Iris pigment epithelial cell (primary cell): ENCODE measurements at places on chromosomes 11 and 22.
A peak's percentile ranks its signal among the peaks of the same experiment; 100 is the strongest.

GRCh38 chr11:103602840-103603239 is 433.6 kb upstream of the DDI1 start:
- DNase-seq, result no peak

DNA sequence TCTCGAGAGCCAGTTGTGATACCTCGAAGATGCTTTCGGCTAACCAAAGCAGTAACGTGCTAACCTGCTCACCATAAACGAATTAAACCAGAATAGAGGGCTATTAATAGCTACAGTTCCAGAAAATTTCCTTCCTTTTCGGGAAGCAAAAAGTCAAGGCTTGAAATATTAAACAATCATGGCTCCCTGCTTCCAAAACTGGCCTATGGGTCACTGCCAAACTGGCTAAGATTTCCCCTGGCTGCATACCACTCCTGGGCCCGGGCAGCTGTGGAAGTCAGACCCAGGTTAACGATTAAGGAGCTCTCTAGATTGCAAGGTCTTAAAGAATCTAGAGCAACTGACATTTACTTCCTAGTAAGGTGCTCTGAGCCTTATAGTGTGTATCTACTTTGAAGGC is 1.7 kb downstream of the AMOTL1 start:
- DNase-seq, result no peak

GRCh38 chr22:46843821-46844255 is 81.4 kb downstream of the TBC1D22A start:
- DNase-seq, result peak; percentile 14

DNA sequence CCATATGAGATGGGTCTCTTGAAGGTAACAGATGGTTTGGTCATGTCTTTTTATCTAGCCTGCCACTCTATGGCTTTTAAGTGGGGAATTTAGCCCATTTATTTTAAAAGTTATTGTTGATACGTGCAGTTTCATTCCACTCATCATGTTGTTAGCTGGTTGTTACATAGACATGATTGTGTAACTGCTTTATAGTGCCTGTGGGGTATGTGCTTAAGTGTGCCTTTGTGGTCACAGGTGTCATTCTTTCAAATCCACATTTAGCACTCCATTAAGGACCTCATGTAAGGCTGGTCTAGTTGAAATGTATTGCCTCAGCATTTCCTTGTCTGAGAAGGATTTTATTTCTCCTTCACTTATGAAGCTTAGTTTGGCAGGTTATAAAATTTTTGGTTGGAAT is 263.8 kb upstream of the LUZP2 start:
- DNase-seq, result peak; percentile 45

- peak; percentile 45 for DNase-seq
Measured at GRCh38 chr11:60905551-60906113, 753 bp downstream of the PRPF19 start.

- no peak for DNase-seq
Measured at GRCh38 chr11:15947681-15948648, 408.4 kb downstream of the SOX6 start.

- no peak for DNase-seq
Measured at GRCh38 chr11:44943118-44943517, 7.6 kb downstream of the TP53I11 start.

DNA sequence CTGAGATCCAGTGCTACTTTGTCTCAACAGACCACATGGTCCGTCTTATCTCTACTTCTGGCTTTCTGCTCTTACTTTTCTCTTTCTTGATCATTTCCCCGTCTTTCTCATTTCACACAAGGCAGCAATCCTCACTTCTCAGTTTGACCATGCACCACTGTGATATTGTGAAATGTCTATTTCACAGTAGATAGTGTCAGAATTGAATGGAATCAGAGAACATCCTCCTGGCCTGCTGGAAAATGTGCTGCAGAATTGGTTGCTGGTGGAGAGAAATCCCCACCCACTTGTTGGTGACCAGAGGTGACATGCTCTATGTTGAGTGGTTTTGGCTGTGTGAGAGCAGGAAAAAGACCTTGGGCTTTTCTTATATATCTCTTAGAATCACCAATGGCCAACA is 57.8 kb upstream of the RCN1 start:
- DNase-seq, result peak; percentile 26

- no peak for DNase-seq
Measured at GRCh38 chr11:69660001-69660500, 15.1 kb downstream of the LTO1 start.

- no peak for DNase-seq
Measured at GRCh38 chr22:25002241-25002985, 49.9 kb downstream of the KIAA1671 start.

DNA sequence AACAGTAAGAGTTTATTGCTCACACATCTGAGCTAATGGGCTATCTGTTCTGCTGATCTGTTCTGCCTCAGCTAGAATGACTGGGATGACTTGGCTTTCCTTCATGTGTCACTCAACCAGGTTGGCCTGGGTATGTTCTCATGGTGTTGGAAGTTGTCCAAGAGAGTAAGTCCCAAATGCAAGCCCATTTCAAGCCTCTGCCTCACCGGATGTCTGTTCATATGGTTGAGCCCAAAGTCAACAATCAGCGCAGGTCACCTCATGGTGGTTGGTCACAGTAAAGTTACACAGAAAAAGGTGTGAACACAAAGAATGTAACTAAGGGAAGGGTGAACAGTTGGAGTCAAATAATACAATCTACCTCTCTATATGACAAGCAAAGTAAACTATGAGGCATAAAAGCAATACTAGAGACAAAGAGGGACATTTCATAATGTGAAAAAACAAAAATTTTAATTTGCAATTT is 1.9 kb downstream of the GDPD4 start:
- DNase-seq, result peak; percentile 28

GRCh38 chr11:72657411-72658100 is 16.7 kb downstream of the PDE2A start:
- DNase-seq, result no peak

DNA sequence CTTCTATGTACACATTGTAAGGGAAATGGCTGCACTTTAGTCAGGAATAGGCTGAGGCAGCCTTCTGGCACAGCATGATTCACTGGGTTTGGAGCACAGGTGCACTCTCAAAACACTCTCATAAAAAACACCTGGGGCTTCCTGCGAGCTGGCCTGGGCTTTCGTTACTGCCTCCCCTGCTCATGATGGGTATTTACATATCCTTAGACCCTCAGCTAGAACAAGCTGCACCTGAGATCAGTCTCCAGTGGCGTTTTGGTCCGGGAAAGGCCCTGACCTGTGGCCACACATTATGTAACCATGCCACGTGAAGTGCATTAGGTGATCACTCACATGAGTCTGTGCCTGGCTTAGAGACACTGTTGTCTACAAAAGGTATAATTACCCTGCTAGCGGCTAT is 321.7 kb downstream of the TMEM135 start:
- DNase-seq, result no peak
